ENCODE measurements at places on chromosomes 4 and X. TPM values are rescaled to one million over a fixed set of nuclear protein-coding genes. Genes with fewer than 3 reads are reported as not detected.

DNA sequence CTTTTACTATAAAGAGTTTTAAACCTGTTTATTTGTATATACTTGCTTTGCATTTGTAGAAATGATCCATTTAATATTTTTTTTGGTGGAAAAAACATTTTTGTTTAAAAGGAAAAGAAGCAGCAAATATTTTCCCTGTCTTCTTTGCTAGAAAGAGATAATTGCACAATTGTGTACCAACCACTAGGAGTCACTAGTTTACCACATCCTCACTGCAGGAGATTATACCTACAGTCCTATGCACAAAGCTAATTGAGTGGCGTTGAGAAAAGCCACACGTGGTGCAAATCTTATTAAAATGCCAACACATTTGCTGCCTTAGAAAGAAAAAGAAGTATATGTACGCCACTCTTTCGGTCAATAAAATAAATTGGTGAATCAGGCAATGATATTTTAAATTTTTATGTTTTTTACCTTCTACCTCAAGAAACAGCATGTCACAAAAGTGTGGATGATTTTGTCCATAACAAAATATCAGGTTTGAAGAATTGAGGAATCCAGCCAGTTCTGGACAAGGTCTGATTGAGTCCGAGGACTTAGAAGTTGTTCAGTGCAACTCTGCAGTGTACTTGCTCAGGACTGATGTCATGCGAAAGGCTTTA is 102.9 kb downstream of the GRXCR1 start:
- DNase-seq: no peak

DNA sequence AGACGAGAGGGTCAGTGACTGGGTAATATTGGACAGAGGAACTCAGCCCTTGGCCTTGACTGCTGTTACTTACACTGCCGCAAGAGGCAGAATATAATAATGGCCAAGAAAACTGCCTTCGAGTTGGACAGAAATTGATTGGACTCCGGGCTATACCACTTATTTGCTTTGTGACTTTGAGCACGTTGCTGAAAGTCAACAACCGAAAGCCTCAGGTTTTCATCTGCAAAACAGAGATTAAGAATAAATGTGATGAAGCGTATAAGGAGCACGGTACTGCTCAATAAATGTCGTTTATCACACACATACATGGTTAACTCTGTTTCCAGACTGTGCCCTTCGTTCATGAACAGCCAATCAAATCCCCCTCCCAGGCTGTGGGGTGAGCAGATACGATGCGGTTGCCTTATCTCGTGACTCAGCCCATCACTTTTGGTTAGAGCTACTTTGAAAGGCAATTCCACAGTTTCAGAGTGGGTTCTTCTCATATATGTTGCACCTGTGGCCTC is 91.6 kb downstream of the TSPAN7 start:
- no peak for DNase-seq

Gene TMEM150C
- 1.6 TPM for total RNA-seq

DNA sequence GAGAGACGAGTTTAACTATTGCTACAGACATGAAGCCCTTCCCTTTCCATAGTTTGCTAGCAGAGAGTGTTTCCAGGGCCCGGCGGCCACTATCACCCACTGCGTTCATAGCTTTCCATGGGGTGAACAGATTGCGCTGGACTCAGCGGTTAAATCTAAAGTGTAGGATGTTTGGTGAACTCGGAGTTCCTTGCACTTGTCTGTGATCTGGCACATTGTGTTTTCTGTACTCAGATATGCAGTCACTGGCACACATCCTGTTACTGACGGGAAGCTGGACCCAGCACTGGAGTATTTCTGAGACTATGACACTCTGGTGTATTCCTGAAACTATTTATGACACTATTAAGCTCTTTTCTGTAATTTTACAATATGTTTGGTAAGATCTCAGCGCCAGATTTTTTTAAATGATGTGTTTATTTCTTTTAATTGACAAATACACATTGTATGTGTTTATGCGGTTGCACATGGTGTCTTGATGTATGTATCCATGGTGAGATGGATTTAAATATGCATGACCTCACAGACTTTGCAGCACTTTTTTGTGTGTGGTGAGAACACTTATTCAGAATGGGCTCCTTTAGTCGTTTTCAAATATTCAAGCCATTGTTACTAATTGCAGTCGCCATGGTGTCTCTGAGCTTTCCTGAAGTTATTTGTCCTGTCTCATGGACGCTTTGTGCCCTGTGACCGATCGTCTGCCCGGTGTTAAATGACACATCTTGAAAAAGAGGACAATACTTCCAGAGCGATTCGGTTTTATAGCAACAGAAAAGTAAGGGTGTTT is 14.1 kb downstream of the CD99 start:
- DNase-seq: no peak

Gene ITGB1BP2
- total RNA-seq: 2.1 TPM

Gene KLHL13
- not detected for total RNA-seq

Gene JCHAIN
- total RNA-seq: not detected

Gene PITX2
- total RNA-seq: not detected

- no peak for DNase-seq
Observed at GRCh38 chrX:153765138-153766079, 1.4 kb downstream of the PLXNB3 start.

Gene SOX3
- not detected for total RNA-seq

DNA sequence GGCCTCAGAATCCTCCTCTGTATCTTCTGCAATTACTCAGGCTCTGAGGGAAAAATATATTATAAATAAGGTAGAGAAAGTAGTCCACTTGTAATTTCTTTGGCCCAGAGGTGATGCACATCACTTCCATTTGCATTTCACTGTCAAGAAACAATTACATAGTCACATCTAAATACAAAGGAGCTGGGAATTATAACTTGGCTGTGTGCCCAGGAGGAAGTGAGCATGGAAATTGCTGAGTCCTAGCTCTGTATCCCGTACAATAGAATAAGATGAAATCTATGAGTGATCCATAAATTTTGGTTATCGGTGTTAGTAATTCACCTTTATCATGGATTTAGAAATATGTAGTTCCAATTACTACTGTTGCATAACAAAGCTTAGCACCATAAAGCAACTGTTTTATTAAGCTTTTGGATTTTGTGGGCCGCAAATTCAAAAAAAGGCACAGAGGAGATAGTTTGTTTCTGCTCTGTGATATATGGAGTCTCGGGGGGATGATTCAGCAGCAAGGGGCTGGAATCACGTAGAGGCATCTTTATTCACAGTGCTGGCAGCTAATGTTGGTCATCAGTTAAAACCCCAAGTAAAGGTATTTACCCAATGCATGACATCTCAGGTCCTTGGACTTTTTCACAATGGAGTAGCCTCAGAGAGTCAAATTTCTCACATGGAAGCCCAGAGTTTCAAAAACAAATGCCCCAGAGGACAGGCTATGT is 241.4 kb upstream of the GALNT7 start:
- no peak for DNase-seq

Gene AMTN
- total RNA-seq: not detected

- no peak for DNase-seq
Observed at GRCh38 chrX:28590396-28590795, 3.1 kb downstream of the IL1RAPL1 start.

GRCh38 chr4:48774760-48775710 is 5.0 kb downstream of the FRYL start:
- DNase-seq: no peak

DNA sequence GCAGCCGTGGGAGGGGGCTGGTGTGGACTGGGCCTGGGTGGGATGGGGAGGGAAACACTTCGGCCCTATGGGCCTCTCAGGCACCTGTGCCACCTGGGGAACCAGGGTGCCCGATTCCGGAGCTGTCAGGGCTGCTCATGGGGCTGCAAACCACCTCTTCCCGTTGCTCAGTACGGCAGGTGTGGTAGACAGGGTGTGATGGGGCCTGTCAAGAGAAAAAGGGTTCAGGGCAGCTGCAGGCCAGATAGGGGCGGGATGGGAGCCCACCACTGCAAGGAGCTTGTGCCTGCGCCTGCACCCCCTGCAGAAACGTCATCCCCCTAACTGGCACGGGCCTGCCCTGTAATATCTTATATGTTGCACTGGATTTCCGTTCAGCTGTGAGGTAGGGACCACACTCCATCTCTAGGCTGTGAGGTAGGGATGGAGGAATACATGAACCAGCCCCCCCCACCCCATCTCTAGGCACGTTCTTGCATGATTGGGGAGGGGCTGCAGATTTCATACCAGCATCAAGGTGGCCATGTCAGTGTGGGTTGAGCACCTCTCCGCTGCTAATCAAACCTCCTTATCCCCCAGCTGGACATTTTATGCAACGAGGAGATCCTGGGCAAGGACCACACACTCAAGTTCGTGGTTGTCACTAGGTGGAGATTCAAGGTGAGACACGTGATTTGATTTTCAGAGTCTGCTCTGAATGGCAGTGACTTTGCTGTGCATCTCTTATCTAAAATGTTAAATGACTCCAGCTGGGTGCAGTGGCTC is 59.0 kb downstream of the PCGF3 start:
- DNase-seq: no peak

DNA sequence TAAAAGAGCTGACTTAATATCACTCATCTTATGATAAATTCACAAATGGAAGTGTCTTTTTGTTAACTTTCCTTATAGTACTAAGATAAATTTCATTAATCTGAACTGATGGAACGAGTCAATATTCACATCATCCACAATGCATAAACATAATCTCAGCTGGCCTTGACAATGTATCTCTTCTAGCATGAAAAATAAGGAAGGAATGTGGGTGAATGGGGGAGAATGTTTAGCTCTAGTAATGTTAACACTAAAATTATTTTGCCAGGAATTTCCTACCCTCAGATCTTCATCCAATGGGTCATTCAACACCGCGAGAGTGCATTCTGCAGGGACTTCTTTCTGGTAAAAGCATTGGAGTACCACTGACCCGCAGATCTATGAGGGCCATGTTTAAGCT is 15.8 kb downstream of the TRPC3 start:
- no peak for DNase-seq

DNA sequence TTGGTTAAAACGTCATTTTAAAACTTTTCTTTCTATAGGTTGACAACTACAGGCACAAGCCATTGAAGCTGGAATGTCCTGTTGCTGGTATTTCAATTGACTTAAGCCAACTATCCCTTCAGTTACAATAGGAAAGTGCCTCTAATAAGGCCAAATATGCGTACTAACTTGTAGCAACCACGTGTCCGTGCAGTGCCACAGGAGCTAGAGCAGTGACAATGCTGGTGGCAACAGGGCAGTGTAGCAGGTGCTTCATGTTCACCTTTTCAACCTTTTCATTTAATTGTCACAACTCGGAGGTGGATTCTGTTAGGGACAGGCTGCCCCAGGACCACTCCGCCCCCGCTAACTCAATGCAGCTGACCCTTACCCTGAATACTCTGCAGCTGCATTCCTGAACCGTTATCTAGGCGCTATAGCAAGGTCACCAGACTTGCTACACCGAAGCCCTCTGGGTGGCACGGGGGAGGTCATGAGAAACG is 37.7 kb downstream of the ERVMER34-1 start:
- no peak for DNase-seq

GRCh38 chr4:41069257-41069656 is 145.1 kb downstream of the APBB2 start:
- DNase-seq: no peak

DNA sequence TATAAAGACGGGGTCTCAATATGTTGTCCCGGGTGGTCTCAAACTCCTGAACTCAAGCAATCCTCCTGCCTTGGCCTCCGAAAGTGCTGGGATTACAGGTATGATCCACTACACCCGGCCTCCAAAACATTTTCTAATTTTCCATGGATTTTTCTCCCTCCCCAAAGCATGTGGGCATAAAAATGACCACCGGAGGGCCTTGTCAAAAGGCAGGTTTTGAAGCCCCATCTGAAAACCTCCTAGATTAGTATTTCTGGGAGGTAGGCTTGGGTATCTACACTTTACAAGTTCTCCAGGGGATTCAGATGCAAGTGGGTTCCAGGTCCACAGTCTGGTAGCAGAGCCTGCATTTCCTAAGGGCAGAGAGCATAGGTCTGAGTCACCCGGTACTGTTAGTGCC is 1.4 kb upstream of the GPR173 start:
- no peak for DNase-seq

Gene XAGE2
- not detected for total RNA-seq

- DNase-seq: peak; percentile 89
Observed at GRCh38 chrX:136909706-136910564, 29.4 kb upstream of the RBMX start.

DNA sequence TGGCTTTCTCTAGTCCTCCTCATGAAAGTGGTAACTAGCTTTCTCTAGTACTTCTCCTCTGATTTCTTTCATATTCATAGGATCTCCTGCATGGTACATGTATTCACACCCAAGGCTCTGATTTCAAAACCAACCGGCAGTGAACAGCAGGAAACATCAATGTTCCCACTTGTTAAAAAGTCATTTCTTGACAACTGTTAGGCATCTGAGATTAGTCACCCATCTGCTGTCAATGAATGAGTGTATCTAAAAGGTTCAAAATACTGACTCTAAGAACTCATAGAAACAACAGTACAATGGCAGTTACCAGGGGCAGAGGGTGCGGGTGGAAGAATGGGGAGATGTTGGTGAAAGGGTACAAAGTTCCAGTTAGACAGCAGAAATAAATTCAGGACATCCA is 31.5 kb upstream of the PUDP start:
- DNase-seq: no peak

DNA sequence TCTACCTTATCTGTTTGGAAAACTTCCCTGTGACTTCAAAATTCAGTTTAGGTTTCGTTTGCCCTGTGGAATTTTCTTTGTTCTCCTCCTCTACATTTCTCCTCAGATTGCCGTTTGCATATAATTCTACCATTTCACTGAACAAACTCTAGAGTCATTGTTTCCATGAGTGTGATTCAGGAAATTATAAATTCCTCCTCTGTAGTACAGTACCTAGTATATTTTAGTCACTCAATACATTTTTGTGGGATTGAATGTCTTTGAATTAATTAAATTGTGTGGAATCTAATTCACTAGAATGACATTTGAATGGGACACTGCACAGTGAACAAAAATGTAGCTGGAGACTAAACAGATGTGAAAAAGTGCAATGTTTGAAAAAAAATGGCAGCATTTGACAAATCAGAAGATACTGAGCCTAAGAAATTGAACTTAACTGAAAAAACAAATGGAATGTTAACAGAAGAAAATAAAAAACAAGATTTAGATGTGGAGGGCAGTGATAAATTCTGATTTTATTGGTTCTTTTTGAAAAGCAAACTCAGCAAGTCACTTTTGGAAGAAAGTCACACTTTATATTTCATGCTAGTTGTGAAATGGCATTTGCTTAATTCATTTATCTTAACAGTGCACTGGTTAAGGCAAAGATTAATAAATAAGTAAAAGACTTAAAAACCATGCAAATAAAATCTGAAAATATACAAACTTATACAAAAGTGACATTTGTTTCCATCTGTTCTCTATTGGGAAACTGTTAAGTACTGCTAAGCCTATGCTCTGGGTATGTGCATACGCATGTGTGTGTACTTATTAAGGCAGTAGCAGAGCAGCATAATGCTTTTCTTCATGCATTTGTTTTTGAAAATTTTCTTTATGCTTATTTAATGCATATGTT is 512.3 kb downstream of the FAT4 start:
- DNase-seq: no peak

Gene TEX13B
- total RNA-seq: not detected

Gene TLR10
- total RNA-seq: not detected

DNA sequence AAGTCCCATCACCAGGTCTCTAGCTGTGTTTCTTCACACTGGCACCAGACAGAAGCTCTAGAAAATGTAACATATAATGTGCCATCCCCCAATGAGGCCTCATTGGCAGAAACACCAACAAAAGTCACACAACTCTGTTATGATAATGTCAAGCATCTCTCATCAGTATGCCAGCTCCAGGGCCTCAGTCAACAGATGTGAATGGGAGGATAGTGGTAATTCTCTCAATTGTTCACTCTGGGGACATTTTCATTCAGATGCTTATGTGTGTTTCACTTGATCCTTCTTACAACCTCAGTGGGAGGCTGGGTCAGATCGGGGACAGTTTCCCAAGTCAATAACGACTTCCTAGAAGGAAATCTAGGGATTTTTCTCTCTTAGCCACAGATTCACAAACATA is 57.5 kb upstream of the SCOC start:
- no peak for DNase-seq
